ENCODE measurements at places on chromosomes 1 and 21.

DNA sequence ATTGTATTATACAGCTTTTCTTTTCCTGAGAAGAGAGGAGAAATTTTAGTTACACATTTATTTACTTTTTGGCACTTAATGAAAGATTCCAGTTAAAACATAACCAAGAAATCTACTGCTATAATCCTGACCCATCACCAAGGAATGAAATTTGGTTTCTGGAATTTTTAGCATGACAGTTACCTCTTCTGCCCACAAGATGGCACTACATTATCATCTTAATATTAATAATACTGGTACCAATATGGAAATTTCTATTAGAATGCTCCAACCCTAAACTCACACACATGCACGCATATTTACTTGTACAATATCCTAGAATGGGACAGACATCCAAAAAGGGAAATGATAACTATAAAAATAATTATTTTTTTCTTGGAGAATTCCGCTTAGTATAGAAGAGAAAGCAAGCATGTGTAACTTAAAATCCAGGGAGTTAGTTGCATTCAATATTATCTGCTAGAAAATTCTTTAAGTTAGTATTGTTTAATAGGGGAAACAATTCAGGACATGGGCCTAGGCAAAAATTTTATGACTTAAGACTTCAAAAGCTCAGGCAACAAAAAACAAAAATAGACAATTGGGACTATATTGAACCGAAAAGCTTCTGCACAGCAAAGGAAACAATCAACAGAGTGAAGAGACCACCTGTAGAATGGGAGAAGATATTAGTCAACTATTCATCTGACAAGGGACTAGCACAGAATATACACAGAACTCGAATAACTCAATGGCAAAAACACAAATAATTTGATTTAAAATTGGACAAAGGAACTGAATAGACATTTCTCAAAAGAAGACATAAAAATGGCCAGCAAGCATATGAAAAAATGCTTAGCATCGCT, 37.4 kb downstream of the MAP3K21 start:
- peak; percentile 58 for DNase-seq

- DNase-seq: no peak
Observed at GRCh38 chr1:204891860-204892259, 21.2 kb downstream of the NFASC start.

- DNase-seq: no peak
Observed at GRCh38 chr1:3462356-3463012, 8.0 kb downstream of the ARHGEF16 start.

- DNase-seq: no peak
Observed at GRCh38 chr1:54378874-54379554, 27.2 kb downstream of the SSBP3 start.

DNA sequence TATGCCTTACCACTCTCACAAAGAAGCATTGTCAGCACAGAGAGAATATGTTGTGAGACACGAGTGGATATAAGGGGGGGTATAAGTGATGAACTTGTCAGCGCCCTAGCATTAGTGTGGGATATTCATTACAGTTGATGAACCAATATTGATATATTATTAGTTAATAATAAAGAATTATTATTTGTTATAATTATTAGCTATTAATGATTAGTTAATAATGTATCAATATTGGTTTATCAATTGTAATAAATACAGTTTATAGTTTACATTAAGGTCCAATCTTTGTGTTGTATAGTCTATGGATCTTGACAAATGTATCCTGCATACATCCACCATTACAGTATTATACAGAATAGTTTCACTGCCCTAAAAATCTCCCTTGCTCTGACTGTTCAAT, 120.2 kb upstream of the NCAM2 start:
- DNase-seq: no peak

DNA sequence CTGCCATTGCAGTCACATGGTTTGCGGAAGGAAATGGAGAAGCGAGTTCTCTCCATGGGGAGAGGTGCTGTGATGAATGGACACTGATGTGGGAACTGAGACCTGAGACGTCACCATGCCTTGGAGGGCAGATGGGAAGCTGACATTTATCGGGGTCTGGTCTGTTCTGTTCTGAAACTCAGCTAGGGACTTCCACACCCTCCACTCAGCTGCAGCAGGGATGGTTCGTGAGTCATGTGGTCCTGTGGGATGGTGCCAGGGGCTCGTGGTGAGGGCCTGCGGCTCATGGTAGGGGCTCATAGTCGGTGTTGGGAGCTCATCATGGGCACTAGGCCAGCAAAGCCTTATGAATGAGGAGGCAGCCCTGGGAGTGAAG, 6.1 kb downstream of the GPR137B start:
- DNase-seq: no peak

GRCh38 chr21:33411949-33412430, 8.8 kb downstream of the IFNGR2 start:
- no peak for DNase-seq

DNA sequence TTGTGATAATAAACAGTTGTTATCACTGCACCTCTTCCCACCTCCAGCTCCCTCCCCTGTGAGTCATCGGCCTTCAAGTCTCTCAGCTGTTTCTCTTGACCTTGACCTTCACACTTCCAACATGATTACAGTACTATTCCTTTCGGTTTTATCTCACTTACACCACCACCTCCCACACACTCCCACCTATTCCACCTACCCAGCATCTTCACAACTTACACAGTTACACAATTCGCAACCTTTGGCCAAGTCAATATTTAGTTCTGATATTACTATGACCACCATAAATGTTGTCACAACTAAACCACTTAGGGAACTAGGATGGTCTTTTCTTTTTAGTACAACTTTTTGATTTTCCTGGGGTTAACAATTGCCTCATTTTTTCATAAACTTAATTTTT, 60.2 kb downstream of the RIPK4 start:
- no peak for DNase-seq

DNA sequence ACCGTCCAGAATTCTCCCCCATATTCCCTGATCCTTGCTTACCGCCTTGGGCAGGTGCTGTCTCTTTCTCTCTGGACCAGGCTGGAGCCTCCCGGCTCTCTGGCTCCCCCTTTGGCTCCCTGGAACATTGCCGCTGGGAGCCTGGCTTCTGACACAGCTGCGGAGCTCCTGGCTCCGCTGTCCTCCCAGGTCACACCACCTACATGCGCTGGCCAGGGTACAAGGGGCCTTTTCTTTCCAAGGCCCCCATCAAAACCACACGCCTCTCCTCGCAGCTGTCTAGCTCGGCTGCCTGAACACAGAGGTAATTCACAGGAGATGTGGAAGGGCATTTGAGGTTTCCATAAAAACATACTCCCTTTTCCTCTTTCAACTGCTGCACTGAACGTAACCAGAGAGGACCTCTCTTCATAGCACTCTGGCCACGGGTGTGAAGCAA, 7.5 kb upstream of the ZNF648 start:
- DNase-seq: peak; percentile 65

All from adipocyte (in vitro differentiated cells).